HCT116 (cell line): ENCODE measurements at places on chromosomes 11 and 22. TPM values are rescaled to one million over a fixed set of nuclear protein-coding genes. Genes with fewer than 3 reads are reported as not detected.

DNA sequence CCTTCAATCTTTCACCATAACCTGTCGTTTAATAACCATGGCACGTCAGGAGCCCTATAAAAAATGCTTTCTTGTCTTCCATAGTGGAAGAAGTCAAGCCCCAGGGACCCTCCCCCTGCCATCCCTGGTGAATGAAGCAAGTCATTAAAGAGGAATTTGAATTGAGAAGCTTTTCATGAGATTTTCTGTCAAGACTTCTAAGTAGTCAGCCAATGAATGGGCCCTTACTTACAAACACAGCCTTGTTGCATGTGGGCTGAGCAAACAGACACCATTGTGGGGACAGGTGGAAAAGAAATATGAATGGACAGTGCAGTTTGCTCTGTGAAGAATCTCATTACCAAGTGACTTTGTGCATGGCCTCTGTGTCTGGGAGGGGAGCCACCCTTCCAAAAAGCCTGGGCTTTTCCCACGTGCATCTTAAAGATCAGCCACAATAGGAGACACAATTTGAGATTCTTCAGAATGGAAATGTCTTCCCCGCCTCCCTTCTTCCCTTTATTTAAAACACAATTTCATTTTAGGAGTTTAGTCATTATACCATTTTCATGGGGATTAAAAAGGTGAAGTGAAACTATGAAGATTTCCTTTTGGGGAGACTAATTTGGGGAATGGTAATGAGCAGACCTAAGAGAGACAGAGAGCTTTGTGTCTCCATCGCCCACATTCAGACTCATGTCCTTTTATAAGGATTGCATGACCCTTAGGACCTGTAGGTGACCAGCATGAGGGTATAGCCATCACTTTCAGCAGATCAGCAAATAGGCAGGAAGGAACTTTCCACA lies 152.0 kb downstream of the LRRC4C start:
- no peak for DNase-seq

GRCh38 chr11:101401245-101401644 lies 182.6 kb downstream of the TRPC6 start:
- DNase-seq, result no peak

DNA sequence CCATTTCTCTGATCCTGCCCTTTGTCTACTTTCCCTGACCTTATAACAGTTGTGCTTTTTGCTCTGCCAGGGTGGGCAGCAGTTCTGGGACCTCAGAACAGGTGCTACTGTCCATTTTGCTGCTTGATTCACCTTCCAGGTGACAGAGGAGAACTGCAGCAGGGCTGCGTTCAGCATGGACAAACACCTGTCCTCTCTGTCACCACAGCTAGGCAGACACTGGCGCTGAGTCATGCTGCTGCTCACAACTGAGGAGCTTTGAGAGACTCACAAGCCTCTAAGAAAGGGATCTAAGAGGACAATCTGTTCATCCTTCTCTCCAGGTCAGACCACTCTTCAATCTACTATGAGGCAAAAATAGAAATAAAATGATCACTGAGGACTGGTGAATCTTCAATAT lies 1144.5 kb upstream of the CCDC90B start:
- DNase-seq, result no peak

DNA sequence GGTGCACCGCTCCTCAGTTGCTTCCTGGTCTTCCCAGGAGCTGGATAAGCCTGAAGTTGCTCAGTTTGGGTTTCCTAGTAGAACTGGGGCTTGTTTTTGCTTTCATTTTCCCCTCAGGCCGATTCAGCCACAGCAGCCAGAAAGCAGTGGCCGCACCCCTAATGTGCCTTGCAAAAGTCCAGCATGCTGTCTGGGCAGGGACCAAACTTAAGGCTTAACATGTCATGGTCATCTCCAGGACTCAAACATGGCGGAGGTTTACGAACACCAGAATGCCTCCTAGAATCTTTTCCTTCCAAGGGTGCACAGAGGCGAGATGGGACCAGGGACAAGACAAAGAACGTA lies 2.5 kb downstream of the GNG3 start:
- no peak for DNase-seq

GRCh38 chr11:104997288-104997687 lies 25.7 kb downstream of the CASP5 start:
- no peak for DNase-seq

- no peak for DNase-seq
Measured at GRCh38 chr22:31538815-31539214, 42.5 kb downstream of the SFI1 start.

GRCh38 chr11:10429526-10429925 lies 25.5 kb upstream of the AMPD3 start:
- no peak for DNase-seq

DNA sequence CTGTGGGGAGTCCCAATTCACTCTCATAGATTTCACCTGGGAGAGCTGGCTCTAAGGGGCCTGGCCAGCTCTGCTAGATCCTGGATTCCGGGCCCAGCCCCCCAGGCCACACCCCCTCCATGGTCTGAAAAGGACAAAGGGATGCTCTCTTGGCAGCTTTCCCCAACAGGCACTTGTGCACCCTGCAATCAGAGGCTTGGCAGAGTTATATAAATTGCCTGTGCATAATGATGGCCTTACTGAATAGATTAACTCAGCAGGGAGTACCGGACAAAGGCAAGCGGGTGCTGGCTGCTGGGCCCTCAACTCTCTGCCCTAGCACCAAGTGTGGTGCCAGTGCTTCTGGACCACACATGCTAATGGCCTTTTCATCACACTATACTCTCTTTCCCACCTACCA lies 461.6 kb downstream of the BUD13 start:
- no peak for DNase-seq

GRCh38 chr22:25824828-25825423 lies 82.9 kb downstream of the MYO18B start:
- no peak for DNase-seq

DNA sequence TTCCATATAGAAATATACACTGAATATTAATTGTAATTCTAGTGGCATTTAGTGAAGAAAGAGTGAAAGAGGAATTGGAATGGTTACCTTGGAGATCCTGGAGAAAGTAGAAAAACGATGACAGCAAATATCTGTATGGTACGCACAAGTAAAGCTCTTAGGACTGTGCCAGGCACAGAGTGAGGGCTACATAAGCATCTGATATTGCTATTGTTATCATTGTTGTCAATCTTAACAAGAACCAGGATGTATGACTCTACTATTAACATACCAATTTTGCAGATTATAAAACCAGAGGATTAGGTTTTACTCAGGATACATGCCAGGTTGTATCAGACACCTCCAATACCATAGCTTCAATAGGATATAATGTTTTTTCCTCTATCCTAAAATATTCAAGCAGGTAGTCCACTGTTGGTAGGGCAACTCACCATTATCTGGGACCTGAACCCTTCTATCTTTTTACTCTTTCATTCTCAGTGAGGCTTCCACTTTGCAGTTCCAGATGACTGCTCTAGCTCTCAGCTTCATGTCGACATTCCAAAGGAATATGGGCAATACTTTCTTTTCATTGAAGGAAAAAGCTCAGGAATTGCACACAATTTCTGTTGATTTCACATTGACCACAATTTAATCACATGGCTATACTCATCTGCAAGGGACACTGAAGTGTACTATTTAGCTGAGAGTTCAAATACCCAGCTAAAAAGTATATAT lies 73.2 kb downstream of the RAB38 start:
- no peak for DNase-seq

DNA sequence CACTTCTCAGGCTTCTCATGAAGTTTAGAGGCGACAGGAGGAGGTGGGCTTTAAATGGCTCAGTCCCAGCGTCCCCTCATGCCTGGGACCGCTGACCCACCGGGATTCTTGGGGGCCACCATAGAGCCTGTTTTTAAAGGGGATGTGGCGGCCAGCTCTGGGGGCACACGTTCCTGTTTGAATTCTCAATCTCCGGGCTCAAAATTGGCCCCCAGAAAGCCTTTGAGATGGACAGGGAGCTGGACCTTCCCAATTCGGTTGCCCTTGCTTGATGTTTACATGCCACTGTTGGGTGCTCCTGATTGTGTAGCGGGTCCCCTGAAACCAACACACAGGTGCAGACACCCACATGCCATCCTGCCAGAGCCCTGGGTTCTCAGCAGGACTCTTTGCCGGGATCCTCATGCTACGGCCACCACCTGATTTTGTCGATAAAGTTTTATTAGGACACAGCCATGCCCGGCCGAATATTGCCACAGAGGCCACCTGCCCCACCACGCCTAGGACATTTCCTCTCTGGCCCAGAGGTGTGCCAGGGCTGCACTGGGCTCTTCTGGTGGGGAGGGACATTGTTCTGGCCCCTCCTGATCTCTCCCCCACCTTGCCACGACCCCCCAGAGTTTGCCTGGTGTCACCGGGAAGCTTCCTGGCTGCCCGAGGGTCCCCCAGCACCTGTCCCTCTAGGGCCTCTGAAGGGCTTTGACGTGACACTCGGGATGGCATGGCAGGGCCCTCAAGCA lies 71.6 kb downstream of the KCNQ1 start:
- no peak for DNase-seq

DNA sequence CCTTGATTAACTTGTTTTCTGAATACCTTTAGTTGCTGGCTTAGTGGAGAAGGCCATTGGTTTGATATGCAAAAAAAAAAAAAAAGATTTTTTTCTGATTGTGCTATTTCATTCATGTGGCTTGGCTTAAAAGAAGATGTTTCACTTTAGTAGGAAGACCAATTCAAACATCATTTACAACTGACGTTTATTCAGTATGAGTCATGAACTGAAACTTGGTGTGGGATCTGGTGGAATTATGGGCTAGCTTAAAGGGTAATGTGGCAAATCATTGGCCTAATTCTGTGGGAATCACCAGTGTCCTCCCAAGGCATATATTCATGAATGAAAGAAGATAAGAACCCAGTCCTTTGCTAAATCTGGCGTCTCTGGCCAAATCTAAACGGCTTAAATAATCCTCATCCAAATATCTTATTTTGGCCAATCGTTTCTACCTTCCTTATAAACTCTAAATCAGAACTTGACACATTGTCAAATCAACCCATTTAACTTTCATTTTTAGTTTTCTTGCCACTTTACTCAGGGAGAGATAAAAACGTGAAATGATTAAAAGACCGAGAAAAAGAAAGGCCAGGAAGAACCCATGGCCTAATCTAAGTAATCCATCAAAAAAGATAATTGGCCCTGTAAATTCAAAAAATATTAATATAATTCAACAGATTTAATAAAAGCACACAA lies 77.0 kb downstream of the DDIAS start:
- no peak for DNase-seq

DNA sequence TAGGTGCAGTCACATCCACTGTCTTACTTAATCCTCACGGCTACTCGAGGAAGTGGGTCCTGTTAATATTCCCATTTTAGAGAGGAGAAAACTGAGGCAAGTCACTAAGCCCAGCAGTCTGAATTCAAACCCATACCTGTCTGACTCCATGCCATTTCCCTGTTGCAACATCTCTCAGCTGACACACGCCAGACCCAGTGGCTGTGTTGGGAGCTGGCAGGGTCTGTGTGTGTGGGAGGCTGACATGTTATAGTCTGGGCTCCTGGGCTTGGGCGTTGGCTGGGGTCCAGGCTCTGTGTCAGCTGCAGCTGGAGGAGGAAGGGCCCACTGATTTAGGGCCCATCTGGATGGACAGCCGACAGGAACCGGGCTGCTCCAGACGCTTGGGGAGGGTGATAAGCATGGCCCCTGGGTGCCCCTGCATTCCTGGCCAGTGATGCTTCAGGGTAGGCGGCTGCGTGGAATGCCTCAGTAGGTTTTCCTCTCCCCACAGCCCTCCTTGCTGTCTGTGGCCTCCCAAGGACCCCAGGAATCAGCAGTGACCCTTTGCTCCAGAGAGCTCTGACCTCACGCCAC lies 562.5 kb downstream of the MN1 start:
- DNase-seq, result no peak

- no peak for DNase-seq
Measured at GRCh38 chr11:72313912-72314598, 70.1 kb upstream of the PHOX2A start.

DNA sequence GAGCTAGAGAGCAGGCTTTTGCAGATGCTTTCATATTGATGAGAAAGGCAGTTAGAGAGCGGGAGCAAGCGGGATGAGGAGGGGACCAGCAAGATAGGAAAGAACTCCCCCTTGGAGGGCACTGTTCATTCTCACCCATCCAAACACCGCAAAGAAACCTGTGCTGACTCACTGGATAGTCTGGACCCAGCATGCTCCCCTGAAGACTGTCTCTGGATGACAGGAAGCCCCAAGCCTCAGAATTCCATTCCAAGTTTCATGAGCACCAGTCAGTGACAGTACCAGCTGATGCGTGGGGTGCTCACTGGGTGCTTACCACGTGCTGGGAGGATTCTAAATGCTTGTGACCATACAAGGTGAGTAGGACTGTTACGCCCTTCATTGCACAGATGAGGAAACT lies 34.2 kb downstream of the MICAL3 start:
- DNase-seq, result no peak

DNA sequence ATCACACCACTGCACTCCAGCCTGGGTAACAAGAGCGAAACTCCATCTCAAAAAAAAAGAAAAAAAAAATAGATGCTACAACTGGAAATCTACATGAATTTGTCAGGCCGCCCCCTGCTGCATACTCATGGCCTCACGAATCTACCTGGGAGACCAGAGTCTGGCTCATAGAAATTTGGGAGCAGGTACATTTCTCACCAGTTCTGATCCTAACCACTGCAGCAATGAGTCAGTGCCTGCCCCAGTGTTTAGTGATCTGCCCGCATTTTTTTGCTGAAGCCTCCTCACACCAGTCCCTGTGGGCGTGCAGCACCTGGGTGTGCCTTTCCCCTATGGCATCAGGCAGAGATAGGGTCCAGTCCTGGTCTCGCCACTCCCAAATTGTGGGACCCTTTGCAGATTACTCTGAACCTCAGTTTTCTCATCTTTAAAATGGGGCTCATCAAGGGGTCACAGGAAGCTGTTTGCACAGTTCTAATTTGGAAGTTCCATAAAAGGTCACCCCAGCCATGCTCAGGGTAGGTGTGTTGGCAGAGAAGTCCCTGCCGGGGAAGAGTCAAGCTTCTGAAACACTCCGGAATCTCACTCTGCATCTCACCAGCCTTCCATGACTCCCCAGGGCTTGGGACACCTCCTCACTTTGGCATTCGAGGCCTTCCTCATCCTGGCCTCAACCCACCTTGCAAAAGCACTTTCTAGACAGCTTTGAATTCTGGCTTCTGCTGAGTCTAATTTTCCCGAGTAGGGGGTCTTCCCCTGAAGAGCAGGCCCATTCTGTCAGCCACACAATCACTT lies 39.3 kb upstream of the LINC01488 start:
- DNase-seq, result no peak

APOA5 gene
- 0.12 TPM for total RNA-seq

SLC7A4 gene
- total RNA-seq, result not detected

BLID gene
- total RNA-seq, result 8.9 TPM

ANKK1 gene
- total RNA-seq, result 0.22 TPM

LMF2 gene
- 56.9 TPM for total RNA-seq

LINC01488 gene
- total RNA-seq, result not detected

DENND5A gene
- total RNA-seq, result 48.6 TPM

KLHDC7B gene
- 0.69 TPM for total RNA-seq

OSM gene
- not detected for total RNA-seq

ETS1 gene
- total RNA-seq, result 9.2 TPM

ELFN2 gene
- 45.4 TPM for total RNA-seq

HEPN1 gene
- total RNA-seq, result not detected

MRPL48 gene
- total RNA-seq, result 66.8 TPM

ANGPTL5 gene
- total RNA-seq, result not detected

SLC22A6 gene
- not detected for total RNA-seq
